AG04450 (cell line): ENCODE measurements at places on chromosomes 11 and 22.

DNA sequence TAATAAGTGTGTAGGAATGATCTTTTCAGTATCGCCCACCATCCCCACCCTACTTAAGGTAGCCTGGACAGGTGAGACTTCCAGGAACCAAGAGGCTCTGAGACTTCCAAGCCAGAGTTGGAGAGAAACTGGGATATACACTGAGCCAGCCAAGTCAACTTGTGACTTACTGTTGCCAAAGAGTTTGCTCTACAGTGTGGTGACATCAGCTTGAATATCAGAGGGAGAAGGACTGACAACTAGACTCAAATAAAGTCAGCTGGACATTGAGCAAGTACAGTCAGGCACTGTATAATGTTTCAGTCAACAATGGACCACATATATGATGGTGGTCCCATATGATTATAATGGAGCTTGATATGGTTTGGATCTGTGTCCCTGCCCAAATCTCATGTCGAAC is 1.2 kb upstream of the MMP10 start:
- DNase-seq: no peak

GRCh38 chr11:30758946-30759504 is 172.9 kb upstream of the MPPED2 start:
- DNase-seq: no peak

GRCh38 chr22:45197606-45198462 is 34.1 kb downstream of the NUP50 start:
- DNase-seq: no peak

- no peak for DNase-seq
These were observed 35.3 kb downstream of the PPM1F start for GRCh38 chr22:21917181-21917958.

DNA sequence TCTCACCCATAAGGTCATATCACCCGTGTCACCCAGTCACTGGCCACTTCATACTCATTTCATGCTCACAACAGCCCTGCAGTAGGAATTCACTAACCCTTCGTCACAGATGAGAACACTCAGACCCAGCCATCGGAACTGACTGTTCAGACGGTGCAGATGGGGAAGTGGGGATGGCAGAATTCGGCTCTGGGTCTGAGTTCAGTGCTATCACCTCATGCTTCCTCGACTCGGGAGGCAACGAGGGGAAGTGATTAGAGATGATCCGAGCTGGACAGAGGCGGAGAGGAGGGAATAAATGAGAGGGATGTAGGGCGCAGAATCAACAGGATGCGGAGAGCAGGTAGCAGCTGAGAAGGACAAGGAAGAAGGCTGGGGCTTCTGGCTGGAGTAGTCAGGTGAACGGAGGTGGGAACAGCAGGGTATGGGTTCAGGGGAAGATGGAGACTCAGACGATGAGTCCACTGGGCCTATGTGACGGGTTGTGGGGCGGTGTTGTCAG is 4.7 kb downstream of the B3GNT6 start:
- DNase-seq: no peak

GRCh38 chr11:91312541-91312940 is 912.1 kb upstream of the FAT3 start:
- no peak for DNase-seq

GRCh38 chr22:45211435-45211834 is 29.3 kb downstream of the KIAA0930 start:
- DNase-seq: no peak

DNA sequence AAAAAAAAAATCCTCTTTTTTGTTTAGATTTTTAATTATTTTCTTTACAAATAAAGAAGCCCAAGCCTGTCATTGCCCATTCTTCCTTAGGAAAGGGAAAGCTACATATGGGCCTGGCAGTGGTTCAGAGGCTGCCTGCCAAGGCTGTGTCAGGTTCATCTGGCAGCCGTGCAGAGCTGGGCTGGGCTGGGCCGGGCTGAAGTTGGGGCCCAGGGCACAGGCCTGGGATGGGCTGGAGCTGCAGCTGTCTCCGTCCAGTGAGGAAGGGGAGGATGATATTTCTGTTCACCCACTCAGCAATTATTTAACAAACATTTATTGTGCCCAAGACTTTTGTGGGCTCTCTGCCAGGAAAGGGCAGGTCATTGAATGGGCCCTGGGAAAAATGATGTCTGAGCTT is 4.6 kb downstream of the PRR5L start:
- DNase-seq: no peak

- no peak for DNase-seq
These were observed 13.8 kb upstream of the CARD18 start for GRCh38 chr11:105153392-105153791.

GRCh38 chr11:2156416-2157182 is 4.4 kb downstream of the INS start:
- no peak for DNase-seq

DNA sequence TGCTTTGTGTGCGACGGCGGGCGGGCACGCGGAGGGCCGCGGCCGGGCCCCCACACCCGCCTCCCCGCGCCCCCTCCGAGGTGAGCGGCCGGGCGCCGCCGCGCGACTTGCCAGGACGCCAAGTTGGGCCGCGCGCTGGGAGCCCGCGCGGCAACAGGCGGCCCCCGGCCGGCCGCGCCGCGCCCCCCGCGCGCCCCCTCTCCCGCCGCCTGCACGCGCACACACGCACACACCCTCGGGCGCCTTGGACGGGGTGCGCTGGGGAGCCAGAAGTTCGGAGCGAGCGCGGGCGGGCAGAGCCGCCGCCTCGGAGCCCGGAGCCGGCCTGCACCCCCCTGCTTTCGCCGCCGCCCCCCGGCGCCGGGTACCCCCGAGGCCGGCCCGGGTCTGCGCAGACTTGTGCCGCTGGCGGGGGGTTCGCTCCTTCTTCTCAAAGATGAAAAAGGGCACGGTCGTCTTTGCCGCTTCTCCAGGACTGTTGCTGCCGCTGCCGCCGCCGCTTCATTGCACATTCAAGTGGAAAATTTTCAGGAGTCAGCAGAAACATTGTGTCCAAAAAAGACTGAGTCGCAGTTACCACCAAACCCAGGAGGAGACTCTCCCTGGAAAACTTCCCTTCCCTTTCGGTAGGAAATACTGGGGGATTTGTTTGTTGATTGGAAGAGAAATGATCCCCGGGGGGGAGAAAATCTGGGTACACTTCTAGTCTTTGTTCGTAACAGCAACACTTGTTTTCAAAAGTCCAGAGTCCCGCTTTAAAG is 895 bp downstream of the TEAD1 start:
- DNase-seq: no peak
